ENCODE measurements at places on chromosomes 12 and 14.
A peak's percentile ranks its signal among the peaks of the same experiment; 100 is the strongest.

- peak; percentile 87 for DNase-seq
These were observed 18.5 kb downstream of the NCOR2 start for GRCh38 chr12:124548854-124549378.

GRCh38 chr14:52694761-52695480 is 437 bp downstream of the ERO1A start:
- DNase-seq = peak; percentile 49

DNA sequence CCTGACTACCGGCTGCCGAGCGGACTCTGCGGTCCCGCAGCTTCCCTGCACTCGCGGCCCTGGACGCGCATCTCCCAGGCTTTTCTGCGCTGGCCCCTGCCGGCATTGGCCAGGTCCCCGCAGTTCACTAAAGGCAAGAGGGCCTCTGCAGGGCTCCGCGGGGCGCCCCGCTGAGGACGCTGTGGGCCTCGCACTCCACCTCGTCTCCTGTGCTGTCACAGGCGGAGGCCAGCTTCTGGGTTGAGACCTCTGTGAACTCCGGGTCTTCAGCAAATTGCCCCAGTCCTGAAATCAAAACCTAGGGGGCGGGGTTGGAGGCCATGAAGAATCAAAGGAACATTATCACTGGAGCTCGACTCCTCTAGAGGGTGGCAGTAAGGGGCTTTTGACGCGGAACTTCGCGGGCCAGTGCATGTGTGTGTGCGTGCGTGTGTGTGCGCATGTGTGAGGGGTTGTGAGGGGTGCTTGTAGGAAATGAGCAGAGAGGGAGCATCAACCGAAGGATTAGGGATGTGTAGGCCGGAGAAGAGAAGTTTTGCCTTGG is 68.5 kb upstream of the CAPRIN2 start:
- no peak for DNase-seq

GRCh38 chr12:96227365-96228106 is 33.4 kb downstream of the ELK3 start:
- no peak for DNase-seq

- DNase-seq = peak; percentile 10
These were observed 732 bp downstream of the ZNF664 start for GRCh38 chr12:123973552-123974341.

- DNase-seq = no peak
These were observed 147.0 kb upstream of the SYT10 start for GRCh38 chr12:33586576-33586975.

DNA sequence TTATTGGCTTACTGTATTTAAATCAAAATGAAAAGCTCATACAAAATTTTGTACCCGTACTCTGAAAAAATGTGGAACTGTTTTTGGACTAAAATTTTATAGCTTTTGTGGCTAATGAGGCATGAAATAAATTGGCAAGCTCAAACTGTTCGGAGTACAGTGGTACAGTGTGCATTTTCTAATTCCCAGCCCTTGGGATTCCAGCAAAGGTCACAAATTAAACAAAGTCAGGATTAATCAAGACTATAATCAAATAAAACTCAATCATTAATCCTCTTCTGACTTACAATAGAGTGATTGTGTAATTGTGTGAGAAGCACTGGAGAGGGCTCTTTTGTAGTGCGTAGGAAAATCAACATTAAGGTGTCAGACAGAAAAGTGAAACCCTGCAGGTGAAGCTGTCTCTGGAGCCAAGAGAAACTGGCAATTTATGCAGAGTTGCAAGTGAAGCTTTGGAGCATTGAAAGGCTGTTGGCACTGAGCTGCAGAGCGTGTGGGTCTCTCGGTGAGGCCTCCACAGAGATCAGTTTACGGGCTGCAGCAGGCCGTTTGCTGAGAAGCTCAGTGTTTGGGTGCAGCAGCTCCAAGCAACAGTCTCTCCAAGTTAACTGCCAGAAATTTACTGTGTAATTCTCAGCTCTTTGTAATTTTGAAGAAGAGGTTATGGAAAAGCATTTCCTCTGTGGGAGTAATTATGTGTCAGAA is 275.9 kb downstream of the FBXL14 start:
- DNase-seq = peak; percentile 31

Data from IMR-90 (cell line).